ENCODE measurements at places on chromosomes 16 and 17.

GRCh38 chr17:75366432-75366831 lies 39.0 kb downstream of the GRB2 start:
- DNase-seq, result no peak

GRCh38 chr16:766008-766819 lies 5.7 kb downstream of the MSLN start:
- no peak for DNase-seq

DNA sequence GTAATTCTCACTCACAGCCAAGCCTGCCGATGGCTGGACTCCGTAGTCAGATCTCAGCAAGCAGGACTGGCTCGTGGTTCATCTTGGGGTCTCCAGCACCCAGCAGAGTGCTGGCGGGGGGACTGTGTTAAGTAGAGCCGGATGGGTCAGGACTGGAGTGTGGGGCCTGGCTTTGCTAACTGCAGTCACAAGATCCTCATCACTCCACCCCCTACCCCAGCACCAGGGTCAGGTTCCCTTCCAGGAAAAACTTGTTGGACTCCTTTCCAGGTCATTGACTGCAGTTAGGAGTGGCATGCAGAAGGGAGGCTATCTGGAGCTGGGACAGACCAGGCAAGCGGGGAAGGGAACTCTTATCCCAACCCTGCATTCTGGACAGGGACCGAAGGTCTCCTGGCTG lies 6.0 kb downstream of the CIITA start:
- DNase-seq, result no peak

DNA sequence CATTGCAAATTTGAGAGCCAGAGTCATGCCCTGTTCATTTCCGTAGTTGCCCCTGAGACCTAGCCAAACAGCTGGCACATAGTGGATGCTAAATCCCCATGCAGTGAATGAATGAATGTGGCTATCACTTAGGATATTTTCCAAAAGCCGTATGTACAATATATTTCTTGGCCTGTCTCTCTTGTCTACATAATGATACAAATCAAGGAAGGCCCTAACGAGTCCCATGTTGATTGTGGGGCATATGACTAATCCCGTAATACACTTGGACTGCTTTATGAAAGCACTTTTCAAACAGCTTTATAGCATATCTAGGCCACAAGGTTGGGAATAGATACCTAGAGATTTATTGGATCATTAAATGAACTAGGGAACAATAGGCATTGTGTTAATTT lies 478.0 kb downstream of the SLC39A11 start:
- no peak for DNase-seq

GRCh38 chr17:81276781-81277180 lies 18.3 kb downstream of the SLC38A10 start:
- no peak for DNase-seq

DNA sequence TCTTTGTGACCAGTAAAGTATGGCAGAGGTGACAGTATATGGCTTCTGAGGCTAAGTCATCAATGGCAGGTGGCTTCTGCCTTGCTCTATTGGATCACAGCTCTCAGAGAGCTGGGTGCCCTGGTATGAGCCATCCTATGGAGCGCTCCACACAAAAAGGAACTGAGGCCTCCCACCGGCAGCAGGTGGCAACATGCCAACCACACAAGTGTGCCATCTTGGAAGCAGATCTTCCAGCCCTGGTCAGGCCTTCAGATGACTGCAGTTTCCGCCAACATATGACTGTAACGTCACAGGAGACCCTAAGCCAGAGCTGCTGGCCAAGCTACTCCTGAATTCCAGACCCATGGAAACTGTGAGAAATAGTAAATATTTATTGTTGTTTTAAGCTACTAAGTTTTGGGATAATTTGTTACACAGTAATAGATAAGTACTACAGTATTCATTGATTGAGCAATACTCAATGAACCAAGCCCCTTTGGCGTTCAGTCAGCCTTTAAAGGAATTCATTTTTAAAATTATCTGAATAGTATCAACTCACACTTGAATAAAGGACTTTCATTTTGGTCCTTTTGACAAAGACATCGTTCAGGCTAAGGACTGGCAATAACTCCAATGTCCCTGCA lies 69.4 kb upstream of the LHX1 start:
- no peak for DNase-seq

- no peak for DNase-seq
These were observed 214.9 kb upstream of the MON1B start for GRCh38 chr16:76976101-76976500.

DNA sequence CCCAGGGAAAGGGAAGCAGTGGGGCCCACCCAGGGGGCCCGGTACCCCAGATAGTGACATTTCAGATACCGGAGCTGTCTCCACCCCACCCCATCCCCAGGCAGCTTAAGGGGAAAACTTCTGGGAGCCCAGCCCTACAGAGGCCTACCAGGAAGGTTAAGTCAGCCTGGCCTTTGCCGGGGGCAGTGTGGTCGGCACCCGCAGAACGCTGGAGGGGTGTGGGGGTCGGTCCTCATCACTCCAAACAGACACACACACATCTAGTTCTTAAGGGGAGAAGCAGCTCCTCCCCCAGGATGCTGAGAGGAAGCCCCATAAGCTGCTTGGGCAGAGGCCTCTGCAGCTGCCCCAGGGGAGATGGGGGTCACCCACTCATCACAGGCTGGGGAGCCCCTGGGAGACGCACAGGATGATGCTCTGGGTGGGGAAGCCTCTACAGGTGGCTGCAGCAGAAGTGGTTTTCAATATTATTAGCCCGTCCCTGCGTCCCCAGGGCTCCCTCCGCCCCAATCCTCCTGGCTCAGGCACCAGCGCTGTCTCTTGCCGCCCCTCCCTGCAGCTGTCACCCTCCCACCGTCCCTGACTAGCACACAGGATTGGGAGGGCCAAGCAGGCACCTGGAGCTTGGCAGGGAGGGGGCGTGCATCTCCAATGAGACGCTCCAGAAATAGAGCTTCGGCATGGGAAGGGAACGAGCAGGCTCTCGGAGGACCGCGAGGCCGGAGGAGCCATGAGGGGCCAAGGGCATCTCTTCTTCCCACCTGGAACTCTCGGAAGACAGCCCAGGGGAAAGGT lies 1.4 kb upstream of the ABR start:
- DNase-seq, result no peak

GRCh38 chr17:57869617-57870282 lies 19.9 kb upstream of the MRPS23 start:
- DNase-seq, result no peak

DNA sequence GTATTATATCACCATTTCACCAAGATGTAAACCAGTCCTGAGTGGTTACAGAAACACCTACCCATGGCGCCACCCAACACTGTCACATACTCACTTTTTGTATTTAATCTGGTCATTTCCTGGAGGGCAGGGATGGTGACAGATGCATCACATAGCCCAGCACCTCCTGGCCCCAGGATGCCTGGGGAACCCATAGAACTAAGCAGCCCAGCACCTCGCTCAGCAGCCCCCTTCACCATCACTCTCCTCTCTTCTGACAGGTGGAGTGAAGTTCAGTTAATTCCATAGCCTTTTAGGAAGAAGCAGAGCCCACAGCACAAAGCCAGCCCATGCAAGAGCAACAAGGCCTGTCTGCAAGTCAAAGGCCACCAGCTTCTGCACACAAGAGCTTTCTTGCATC lies 27.5 kb downstream of the MYLK3 start:
- DNase-seq, result no peak

GRCh38 chr16:11087691-11088073 lies 143.3 kb downstream of the CLEC16A start:
- DNase-seq, result no peak

GRCh38 chr16:85986931-85987749 lies 88.2 kb downstream of the IRF8 start:
- DNase-seq, result no peak

GRCh38 chr16:4271176-4272113 lies 1.4 kb downstream of the TFAP4 start:
- DNase-seq, result peak; percentile 97

GRCh38 chr17:82918508-82918907 lies 78.7 kb upstream of the ZNF750 start:
- DNase-seq, result no peak

GRCh38 chr16:85984947-85985451 lies 86.0 kb downstream of the IRF8 start:
- no peak for DNase-seq

DNA sequence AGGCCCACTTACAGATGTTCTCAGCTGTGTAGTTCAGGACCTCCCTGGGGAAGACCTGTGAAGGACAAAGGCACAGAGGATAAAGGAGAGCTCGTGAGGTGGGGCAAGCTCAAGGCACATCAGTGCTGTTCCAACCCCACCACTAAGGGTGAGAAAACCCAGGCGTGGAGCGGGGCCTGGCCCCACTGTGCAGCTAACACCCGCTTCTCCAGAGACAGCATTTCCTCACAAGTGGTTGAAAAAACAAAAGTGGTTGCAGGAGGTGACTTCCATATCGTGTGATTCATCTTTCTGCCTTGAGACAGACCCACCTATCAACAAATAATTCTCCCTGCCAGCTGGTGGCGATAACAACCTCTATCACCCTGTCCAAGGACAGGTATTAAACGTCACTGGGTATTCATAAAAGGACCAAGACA lies 30.0 kb downstream of the SNN start:
- no peak for DNase-seq

DNA sequence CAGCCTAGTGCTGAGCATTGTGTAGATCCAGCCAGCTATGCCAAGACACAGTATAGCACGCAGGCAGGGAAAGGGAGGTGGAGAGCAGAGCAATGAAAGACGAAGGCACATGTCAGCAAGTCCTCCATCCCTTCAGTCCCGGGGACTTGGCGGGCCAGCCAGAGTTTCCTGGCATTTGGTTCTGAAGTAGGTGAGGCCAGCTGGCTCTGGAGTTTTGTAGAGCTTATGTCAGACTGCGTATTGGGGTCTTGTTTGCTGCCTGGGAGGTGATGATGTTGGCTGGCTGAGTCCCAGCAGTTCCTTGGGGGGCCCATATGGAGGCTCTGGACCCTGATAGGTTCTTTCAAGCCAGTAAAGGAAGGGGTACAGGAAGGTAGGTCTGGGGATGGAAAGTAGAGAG lies 55.7 kb upstream of the AKTIP start:
- DNase-seq, result no peak

DNA sequence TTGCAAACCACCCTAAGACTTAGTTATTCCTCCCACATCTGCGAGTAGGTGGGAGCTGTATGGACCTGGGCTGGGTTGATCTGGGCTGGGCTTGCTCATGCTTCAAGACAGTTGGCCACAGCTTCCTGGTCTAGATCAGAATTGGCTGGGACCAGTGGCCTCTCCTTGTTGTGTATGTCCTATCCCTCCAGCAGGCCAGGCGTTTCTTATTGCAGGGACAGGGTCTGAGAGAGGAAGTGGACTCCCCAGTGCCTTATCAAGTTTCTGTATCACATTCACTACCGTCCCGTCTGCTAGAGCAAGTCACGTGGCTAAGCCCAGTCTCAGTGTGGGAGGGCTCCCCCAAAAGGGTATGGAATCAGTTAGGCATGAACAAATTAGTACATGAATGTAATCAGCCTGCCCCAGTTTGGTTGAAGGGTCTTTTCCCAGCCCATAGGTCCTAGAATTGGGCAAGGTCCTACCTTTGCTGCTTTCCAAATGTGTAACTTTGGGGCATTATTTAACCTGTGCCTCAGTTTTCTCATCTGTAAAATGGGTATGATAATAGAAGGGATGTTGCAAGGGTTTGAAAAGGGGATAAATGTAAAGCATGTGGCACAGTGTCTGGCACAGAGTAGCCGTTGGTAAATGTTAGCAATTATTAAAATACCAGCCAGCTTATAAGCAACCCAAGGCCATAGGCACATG lies 36.0 kb downstream of the NKD1 start:
- DNase-seq, result no peak

GRCh38 chr16:70725912-70726828 lies 40.3 kb upstream of the MTSS2 start:
- no peak for DNase-seq

DNA sequence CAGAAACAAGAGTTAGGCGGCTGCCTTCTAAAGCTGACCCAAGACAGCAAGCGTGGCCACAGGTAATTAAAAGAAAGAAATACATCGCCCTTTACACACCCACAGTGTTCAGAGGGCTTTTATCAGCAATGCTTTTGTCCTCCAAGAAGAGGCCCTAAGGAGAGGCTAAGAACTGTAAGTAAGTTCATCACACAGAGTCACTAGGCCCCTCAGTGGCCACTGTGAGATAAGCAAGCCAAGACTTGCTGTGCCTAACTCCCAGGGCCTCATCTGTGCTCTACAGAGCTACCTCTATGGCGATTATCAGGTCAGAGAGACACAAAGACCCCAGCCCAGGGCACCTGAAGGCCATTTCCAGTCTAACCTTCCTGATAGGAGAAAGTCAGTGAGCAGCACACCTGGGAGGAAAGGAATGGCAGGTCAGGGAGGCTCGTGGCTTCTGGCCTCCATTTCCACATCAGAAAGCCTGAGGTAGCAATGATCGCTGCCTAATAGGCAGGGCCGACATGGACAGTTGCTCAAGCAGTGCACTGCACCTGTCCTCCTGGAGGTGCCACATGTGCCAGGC lies 545.2 kb upstream of the CDH11 start:
- DNase-seq, result no peak

GRCh38 chr17:62703261-62703775 lies 75.8 kb downstream of the MRC2 start:
- no peak for DNase-seq

DNA sequence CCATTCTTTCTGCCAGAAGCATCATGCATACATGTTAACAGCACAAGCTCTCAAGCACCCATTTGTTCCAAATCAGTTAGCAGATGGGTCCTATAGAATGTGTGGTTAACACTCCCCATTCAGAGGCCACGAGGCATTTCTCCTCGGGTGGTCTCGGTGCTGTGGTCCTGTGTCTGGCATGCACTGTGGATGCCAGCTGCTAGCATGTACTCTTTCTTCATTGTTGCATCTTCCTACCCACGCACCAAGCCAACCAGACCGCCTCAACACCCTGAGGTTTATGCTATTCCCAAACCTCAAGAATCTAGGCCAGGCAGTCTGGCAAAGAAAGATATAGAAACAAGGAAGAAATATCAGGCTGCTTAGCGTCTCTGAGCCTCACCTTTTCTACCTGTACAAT lies 27.8 kb upstream of the MRTFB start:
- no peak for DNase-seq

DNA sequence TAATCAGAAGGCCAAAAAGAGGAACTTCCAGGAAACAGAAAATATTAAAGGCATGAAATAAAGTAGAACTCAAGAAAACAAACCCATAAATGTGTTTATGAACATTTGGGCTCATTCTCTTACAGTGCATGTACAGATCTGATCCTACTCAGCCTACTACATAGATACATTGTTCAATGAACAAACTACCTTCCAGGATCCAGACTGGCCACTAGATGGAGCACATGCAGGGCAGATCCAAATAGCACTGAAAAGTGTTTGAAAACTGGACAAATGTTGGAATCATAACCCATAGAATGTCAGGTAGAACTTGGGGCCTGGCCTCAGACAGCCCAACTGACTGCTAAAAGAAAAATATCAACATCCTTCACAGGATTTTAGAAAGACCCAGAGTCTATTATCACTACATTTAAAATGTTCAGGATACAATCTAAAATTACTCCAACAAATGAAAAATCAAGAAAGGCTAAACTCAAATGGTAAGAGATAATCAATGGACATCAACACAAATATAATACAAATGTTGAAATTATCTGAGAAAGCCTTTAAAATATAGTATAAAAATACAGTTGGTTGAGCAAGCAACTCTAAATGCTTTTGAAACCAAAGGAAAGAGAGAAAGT lies 122.4 kb upstream of the NUDT7 start:
- DNase-seq, result peak; percentile 12
